ENCODE measurements at places on chromosomes 1 and 21.
A peak's percentile ranks its signal among the peaks of the same experiment; 100 is the strongest.

GRCh38 chr1:237938553-237938952 lies 47.8 kb upstream of the ZP4 start:
- peak; percentile 2 for DNase-seq

DNA sequence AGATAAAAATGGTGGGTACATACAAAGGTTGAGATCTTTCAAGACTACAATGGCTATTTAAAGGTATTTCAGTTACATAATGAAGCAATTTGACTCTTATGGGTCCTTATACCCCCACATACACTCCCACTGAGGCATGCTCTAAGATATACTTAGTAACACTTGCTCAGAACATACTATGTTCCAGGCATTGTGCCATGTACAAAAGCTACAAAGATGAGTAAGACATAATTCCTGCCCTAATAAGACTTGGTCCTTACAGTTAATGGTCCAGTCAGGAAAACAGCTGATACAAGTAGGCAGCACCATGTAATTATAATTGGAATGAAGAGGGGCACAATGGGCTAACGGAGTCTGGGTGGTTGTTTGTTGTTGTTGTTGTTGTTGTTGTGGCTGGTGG lies 166.7 kb upstream of the BEND5 start:
- no peak for DNase-seq

DNA sequence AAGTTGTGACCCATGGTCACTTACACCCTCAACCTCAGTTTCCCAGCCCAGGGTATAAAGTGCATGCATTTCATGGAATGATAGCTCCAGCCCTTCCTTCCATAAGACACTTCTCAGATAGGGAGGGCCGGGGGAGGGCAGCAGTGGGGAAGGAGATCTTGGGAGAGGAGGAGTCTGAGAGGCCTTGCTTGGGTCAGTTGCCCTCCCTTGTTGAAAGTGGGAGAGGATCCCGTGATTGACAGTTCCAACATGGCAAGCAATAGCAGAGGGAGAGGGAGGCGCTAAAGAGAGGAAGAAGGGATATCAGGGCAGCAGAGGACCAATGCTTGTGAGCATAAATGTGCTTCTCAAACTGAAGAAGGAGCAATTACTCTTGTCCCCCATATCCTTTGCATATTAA lies 244.4 kb downstream of the CHRM3 start:
- no peak for DNase-seq

GRCh38 chr1:234132795-234133194 lies 228.3 kb downstream of the SLC35F3 start:
- DNase-seq, result no peak

GRCh38 chr1:29649189-29650040 lies 413.1 kb downstream of the PTPRU start:
- DNase-seq, result peak; percentile 75

GRCh38 chr1:93415296-93415695 lies 32.6 kb upstream of the FNBP1L start:
- no peak for DNase-seq

DNA sequence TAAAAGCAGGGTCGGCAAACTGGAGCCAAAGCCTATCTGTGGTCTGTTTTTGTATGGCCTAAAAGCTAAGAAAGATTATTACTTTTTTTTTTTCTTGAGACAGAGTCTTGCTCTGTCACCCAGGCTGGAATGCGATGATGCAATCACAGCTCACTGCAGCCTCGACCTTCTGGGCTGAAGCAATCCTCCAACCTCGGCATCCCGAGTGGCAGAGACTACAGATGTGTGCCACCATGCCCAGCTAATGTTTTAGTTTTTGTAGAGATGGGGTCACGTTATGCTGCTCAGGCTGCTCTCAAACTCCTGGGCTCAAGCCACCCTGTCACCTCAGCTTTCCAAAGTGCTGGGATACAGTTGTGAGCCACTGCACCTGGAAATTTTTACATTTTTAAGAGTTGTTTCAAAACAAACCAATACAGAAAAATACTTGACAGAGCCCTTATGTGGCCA lies 6.5 kb upstream of the GLRX2 start:
- no peak for DNase-seq

GRCh38 chr1:212970085-212970484 lies 19.7 kb downstream of the VASH2 start:
- no peak for DNase-seq

DNA sequence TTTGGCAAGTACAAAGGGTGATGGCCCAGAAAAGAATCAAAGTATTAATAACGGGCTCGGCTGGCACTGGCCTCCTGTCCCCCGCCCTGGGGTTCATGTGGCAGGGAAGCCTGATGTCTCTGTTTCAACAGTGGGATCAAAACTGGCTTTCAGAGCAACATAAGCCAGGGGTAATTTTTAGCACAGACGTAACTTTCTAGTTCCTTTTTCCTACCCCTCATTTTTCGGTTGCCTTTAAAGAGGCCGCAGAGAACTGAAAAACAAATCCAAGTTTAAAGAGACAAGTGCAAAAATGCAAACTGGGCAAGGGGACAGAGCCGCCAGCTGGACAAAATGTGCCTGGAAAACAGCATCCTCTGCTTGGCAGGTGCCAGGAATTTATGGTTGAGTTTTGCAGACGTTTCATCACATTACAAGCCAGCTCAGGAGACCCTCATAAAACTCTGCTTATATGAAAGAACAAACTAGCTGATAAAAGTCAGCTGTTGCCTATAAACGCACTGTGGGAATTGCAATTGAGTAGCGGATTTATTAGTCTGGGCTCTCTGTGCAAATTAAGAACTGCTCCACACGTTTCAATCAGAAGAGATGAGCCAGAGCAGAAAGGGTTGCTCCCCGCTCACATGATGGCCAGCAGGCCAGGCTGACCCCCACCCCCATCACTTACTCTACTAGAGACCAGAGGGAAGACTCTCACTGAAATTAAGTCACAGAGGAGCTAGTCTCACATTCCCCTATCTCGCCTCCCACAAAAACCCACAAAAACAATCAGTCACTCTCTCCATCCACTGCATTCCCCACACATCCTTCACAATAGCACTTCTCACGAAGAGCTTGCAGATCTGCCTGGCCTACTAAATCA lies 15.8 kb upstream of the CDCA8 start:
- DNase-seq, result no peak

- no peak for DNase-seq
Measured at GRCh38 chr21:35095859-35096291, 46.8 kb upstream of the RUNX1 start.

DNA sequence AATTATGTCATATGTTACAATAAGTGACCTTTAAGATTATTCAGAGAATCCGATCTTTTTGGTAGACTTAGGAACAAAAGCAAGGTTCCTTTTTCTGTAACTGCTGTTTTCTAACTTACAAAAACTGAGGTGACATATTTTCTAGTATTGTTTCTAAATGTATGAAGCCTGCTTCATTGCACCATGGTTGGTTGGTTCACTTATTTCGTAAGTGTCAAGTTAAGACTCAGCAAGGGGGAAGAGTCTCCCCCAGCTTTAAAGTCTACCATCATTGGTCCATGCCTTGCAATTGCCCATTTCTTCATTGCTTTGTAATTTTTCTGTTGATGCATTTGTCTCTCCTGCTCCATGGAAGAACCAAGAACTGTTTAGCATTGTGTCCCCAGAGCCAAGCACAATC lies 136.9 kb downstream of the DISC1 start:
- DNase-seq, result no peak

- DNase-seq, result no peak
Measured at GRCh38 chr1:52294580-52294979, 71.4 kb downstream of the CC2D1B start.

GRCh38 chr1:243471754-243472745 lies 216.2 kb downstream of the SDCCAG8 start:
- no peak for DNase-seq

DNA sequence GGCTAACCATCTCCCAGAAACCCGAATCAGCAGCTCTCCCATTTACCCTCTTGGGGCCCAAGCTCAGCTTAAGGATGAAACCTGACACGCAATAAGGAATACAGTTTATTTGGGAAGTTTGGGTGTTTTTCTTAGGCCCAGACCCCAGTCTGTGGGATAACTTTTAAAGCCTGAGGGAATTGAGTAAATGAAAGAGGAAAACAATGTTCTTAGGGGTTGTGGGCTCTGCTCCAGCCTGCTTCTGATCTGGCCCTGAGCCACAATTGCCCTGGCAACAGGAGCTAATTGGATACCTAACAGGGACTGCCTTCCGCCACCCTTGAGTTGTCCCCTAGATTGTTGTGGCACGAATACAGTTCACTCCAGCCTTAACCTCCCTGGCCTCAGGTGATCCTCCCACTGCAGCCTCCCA lies 20.1 kb downstream of the DYRK3 start:
- DNase-seq, result no peak

DNA sequence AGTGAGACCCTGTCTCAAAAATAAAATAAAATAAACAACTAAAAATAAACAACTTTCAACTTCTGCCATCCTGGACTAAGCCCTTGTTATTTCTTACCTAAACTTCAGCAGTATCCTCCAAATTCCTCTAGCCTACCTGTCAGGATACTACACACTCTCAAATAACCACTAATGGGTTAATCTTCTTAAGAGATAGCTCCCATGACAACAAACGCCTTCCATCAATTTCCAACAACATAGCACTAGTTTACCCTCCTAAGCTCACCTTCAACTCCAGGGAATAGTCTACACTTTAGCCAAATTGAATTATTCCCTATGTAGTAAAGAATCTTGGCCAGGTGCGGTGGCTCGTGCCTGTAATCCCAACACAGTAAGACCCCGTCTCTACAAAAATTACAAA lies 11.3 kb downstream of the AUNIP start:
- DNase-seq, result no peak

DNA sequence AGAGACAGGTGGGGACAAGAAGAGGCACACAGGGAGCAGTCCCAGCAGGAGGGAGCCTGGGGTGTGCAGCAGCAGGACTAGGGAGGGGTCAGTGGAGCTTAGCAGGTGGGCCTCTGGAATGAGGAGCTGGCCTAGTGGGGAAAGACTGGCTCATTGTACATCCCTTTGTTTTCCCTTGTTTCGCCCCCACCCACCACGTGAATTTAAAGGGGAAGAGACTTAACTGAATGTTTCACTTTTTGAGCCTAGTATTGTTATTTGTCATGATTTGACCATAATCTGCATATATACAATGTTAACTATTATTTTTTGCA lies 181.7 kb downstream of the DHRS3 start:
- DNase-seq, result no peak

DNA sequence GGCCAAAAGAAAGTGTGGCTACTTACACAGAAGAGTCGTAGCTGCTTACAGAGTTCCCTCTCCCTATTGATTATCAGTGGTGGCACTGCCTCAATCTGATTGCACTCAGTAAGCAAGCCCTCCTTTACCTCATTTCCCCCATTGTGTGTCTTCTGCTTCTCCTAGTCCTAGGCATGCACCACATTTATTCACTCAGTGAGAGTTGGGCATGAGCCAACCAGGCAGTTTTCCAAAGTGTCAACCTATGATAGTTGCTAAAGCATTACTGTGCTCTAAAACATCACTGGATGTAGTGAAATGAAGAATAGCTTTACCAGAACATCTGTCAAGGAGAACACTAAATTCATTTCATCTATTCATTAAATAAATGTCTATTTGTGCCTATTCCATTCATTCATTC lies 19.3 kb downstream of the GJA5 start:
- no peak for DNase-seq

Data from SHP77 (cell line).